Kasumi-1 (cell line): ENCODE measurements at places on chromosomes 3 and 15.

GRCh38 chr15:77541421-77542181 is 91.1 kb downstream of the LINGO1 start:
- DNase-seq: no peak

GRCh38 chr3:119751423-119751822 is 30.5 kb upstream of the NR1I2 start:
- no peak for DNase-seq

GRCh38 chr15:89170364-89170763 is 51.0 kb downstream of the RLBP1 start:
- DNase-seq: no peak

DNA sequence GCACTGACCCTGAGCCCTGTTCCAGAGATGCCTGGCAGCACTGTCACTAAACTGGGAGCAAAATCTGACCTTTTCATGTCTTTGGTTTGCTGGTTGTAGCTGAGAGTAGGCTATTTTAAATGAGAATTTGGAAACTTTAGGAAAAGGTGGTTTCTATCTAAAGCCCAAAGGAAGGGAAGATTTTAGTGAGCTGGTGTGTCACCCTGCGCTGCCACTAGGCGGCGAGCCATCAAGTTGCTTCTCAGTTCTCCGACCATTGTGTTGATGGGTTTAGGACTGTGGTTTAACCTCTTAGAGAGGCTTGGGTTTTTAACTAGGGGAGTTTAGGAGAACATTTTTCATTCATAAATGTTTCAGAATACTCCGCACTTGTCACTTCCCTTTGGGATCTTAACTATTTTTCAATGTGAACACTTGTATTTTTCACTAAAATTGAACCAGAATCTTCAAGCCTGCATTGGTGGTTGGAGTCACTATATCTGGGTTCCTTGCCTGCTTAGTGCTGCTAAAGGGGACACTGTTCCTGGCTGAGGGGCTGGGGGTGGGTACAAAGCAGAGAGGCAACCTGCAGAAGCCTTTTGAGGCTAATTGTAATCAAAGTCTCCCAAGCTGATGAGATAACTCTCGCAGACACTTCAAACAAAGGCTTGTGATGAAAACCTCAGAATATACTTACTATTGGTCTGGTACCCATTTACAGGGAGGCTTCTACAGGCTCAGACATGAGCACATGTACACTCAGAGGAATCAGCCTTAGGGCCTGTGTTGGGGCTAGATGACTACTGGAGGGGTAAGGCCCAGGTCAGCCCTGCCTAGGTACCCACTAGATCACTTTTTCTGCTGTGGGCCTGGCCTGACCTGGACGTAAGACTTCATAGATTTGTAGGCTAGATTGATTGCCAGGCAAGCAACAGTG is 16.8 kb downstream of the EXOSC7 start:
- DNase-seq: peak; percentile 56

- DNase-seq: no peak
Measured at GRCh38 chr15:42679285-42680141, 57.4 kb downstream of the CDAN1 start.

- DNase-seq: no peak
Measured at GRCh38 chr3:43785551-43785950, 94.8 kb downstream of the ABHD5 start.
